ENCODE measurements at places on chromosomes 4 and X.

- no peak for DNase-seq
These were observed 16.5 kb downstream of the RXFP1 start for GRCh38 chr4:158538176-158538575.

DNA sequence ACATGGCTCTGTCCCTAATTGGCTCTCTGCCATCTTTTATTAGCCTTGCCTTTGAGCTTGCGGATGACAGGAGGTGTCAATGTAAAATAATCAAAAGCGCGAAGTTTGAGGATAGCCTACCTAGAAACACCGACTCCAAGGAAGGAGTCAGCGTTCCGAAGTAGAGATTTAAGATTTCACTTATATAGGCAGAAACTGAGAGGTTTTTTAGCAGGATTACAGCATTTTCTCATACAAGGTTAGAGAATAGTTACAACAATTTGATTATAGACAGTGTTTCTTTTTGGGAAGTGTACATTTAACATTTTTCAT lies 499 bp upstream of the NFXL1 start:
- no peak for DNase-seq

GRCh38 chrX:52270453-52271116 lies 85.9 kb downstream of the MAGED4 start:
- DNase-seq = no peak

- no peak for DNase-seq
These were observed 9.3 kb downstream of the TMEM255A start for GRCh38 chrX:120301960-120302359.

- no peak for DNase-seq
These were observed 77.5 kb downstream of the AREG start for GRCh38 chr4:74522251-74522991.

DNA sequence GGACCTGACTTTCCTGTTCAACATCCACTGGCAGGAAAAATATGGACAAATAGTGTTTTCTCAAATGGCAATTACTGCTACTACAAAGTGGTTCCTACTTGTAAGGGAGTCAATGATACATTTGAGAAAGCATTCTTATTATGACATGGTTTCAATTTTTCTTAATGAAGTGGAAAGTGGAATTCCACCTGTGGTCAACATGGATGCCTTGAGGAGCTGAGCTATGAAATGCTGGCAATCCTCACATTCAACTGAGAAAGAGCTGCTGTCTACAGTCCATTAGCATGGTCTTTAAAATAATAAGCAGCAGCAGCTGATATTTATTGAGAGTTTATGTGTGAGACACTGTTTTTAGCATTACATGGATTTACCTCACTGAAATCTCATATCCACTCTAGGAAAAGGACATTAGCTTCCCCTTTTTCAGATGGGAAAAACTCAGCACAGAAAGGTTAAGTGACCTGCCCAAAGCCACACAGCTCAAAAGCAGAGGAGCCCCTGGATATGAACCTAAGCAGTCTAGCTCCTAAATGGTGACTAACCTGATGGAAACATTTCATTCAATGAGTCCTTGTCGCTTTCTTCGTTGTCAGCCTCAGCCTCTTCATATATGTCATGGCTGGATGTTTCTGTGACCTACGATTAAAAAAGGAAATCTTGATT lies 29.2 kb downstream of the MAP7D3 start:
- no peak for DNase-seq

GRCh38 chrX:148310426-148311165 lies 189.8 kb upstream of the AFF2 start:
- no peak for DNase-seq

DNA sequence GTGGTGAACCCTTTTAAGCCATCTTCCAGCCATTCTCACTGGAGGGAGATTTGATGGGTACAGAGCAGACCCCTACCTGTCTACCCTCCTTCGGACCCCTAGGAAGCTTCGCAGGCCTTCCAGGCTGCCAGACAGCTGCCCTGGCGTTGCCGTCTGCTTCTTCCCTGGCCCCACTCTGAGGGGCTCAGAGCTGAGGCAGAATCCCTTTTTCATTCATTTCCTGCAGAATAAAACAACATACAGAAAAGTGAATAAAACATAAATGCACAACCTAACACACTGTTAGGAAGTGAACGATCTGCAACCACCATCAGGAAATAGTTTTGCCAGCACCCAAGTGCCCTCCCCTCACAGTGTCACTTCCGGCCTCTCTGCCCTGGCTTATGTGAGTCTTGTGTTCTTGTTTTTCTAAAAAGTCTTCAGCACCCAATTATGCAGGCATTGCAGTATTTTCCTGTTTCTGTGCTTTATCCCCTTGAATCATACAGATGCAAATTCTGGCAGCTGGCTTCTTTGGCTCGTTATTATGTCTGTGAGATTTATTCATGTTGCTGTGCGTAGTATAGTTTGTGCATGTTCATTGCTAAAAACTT lies 5.6 kb upstream of the ADD1 start:
- no peak for DNase-seq

- DNase-seq = no peak
These were observed 29.8 kb upstream of the KLF3 start for GRCh38 chr4:38634047-38634759.

- DNase-seq = no peak
These were observed 40.7 kb upstream of the KLF3 start for GRCh38 chr4:38623260-38623659.

DNA sequence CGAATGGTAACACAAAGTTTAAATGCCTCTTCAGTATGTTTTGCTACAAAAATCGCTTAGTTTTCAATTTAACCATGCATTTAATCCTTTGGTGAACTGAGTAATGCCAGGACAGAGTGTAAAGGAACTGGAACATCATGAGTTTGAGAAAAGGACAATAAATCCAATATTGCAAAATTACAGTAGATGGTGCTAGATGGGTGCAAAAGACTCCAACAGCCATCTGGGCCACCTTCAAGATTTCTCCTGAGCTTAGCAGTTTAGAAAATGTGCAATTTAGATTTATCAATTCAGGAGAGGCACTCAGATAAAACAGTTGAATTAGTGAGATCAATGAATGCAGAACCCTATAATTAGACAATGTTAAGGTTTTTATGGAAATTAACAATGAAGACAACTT lies 33.2 kb upstream of the MID1IP1 start:
- DNase-seq = peak; percentile 51

DNA sequence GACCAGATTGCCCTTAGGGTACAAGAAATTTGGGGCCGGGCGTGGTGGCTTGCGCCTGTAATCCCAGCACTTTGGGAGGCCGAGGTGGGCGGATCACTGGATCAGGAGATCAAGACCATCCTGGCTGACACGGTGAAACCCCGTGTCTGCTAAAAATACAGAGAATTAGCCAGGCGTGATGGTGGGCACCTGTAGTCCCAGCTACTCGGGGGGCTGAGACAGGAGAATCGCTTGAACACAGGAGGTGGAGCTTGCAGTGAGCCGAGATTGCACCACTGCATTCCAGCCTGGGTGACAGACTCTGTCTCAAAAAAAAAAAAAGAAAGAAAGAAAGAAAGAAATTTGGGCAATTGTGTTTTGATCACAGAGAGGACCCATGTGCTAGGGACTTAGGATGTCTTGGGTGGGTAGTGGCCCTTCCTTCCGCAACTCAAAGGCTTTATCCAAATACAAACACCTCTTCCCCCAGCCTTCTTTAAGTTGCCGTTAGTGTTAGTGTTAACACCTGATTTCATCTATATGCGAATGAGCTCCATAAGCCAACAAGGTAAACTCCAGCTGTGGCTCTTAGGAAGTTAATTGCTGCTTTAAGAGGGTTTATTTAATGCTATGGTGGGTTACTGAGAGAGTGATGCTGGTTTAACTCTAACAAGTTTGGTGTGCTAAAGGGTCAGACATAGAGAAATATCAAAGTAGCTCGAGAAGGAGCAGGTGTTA lies 8.6 kb upstream of the CCDC110 start:
- no peak for DNase-seq

GRCh38 chr4:152901205-152901604 lies 34.9 kb upstream of the FHDC1 start:
- DNase-seq = no peak

- peak; percentile 32 for DNase-seq
These were observed 6.7 kb downstream of the SLC7A11 start for GRCh38 chr4:138235419-138235952.

DNA sequence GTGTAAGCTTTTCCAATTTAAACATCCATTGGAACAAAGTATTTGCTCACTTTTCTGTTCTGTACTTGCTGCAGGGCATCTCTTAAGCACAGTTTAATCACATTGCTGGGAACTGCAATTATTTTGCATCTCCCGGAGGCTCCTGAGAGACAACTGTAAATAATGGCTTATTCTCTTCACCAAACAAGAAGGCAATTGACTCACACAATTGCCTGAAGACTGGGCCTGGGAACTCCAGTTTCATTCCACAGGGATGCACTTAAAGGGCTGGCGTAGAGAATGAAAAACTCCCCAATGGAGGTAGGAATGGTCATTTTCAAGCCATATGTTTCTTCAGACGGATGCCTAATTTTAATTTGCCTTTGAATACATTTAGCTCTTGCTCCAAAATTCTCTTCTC lies 29.5 kb downstream of the TFDP3 start:
- DNase-seq = no peak

- DNase-seq = no peak
These were observed 337.8 kb downstream of the PDGFC start for GRCh38 chr4:156633847-156634246.

DNA sequence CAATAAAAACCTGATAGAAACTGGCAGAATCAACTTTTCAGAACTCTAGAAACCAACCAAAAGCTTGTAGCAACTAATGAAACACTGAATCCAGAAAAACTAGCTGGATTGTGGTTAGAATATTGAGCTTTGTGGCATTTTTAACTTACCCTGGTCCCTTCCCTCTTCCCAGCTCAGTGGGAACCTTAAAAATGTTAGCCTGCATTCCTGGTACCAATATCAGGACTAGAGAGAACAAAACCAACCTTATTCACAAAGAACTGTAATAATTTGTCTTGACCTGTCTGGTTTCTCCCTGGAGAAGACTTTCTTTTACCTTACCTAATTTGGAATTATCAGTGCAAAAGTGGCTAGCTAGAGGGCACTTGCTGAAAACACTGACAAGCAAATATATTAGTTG lies 21.2 kb downstream of the SH3D19 start:
- DNase-seq = no peak

DNA sequence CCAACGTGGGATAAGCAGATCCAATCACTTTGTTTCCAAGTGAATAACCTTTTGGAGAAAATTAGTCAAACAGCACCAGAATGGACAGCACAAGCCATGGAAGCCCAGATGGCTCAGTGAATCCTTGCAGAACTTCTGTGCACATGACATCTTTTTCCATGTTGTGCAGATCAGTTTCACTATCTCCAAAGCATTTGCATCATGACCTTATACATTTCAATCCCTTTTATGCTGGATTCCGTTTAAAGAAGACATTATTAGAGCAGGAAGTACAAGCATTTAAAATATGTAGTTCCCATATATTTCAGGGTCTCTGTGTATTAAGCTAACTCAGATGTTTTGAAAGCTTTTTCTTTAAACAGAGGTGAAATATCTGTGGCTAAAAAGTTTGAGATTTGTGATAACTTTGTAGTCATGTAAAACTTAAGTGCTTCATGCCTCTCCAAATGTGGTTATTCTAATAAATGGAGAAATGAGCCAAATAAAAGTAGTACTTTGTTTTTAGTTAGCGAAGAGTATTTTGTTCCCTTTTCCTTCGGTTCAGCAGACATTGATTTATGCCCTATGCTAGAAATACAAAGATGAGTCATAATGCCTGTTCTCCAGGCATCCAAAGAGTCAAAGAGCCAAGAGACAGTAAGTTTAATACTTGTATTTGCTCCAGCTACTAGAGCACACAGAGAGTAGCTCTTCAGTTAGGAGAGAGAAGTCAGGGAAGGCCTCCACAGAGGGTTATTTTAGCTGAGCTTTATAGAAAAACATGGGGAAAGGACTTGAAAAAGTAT lies 39.0 kb downstream of the PLAC8 start:
- DNase-seq = no peak

- DNase-seq = peak; percentile 82
These were observed 17.0 kb downstream of the GPAT3 start for GRCh38 chr4:83552924-83553323.

DNA sequence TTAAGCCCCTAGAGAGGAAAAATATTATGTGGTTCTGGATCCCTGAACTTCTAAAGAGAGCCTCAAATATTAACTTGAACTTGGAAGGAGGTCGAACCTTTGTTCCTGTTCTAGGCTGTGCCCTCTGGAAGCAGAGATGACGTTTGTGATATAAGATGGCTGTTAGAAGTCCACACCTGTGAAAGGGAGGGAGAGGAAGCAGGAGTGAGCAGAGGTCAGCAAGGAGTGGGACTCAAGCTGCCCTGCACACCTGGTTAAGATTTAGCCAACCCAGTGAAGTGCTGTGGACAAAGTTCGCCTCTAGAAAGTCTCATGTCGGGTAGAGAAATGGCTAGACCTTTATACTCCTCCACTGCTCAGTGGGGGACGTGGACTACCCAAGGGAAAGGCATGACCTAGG lies 566.2 kb downstream of the MID1IP1 start:
- DNase-seq = peak; percentile 74

- DNase-seq = no peak
These were observed 138.8 kb downstream of the DTHD1 start for GRCh38 chr4:36420111-36420679.

GRCh38 chrX:85012098-85012497 lies 8.4 kb downstream of the APOOL start:
- DNase-seq = no peak

DNA sequence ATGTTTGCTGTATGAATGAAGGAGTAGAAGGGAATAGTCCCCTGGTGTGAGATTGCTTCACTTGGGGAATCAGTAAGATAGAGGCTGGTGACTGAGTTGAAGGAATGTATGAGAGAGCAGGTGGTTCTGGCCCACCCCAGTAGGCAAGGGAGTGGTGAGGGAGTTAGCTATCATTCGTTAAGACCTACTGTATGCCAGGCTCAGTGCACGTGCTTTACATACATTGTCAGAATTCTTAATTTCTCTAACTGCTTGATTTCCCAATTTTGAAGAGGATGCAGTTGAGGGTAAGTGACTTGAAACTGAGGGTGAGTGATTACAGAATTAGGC lies 700 bp downstream of the VMA21 start:
- DNase-seq = no peak

- peak; percentile 41 for DNase-seq
These were observed 52.9 kb upstream of the EDA start for GRCh38 chrX:69562904-69563578.

GRCh38 chr4:140529434-140529833 lies 5.5 kb downstream of the ELMOD2 start:
- DNase-seq = peak; percentile 14

- no peak for DNase-seq
These were observed 90.2 kb downstream of the NHS start for GRCh38 chrX:17465201-17465600.

DNA sequence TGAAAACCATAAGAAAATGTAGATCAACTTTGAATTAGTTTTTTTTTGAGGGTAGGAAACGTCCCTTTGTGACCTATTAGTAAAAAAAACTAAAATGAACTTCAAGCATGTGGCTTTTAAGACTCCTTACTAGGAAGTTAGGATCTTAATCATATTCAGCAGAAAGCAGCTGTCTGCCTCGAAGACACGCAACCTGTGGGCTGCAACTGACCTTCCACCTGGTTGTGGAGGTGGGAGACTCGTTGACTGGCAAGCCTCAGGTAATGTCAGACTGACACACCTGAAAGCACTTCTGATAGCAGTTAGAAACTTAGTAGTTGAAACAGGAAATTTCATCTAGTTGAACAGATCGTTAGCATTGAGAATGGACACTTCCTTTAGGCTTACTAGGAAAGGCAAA lies 37.4 kb downstream of the CCNG2 start:
- DNase-seq = no peak

- DNase-seq = peak; percentile 83
These were observed 2.1 kb downstream of the ELOVL6 start for GRCh38 chr4:110196206-110196870.

Data from small intestine (tissue), 16 donors.